ENCODE measurements at places on chromosomes 2 and 18.

- DNase-seq = no peak
- no peaks in the 10 kb centered on the region for H3K27me3 ChIP-seq
- H3K36me3 ChIP-seq = no peaks in the 10 kb centered on the region
- no peaks in the 10 kb centered on the region for H3K4me1 ChIP-seq
These were observed 78.2 kb downstream of the KCTD1 start for GRCh38 chr18:26470011-26470637.

DNA sequence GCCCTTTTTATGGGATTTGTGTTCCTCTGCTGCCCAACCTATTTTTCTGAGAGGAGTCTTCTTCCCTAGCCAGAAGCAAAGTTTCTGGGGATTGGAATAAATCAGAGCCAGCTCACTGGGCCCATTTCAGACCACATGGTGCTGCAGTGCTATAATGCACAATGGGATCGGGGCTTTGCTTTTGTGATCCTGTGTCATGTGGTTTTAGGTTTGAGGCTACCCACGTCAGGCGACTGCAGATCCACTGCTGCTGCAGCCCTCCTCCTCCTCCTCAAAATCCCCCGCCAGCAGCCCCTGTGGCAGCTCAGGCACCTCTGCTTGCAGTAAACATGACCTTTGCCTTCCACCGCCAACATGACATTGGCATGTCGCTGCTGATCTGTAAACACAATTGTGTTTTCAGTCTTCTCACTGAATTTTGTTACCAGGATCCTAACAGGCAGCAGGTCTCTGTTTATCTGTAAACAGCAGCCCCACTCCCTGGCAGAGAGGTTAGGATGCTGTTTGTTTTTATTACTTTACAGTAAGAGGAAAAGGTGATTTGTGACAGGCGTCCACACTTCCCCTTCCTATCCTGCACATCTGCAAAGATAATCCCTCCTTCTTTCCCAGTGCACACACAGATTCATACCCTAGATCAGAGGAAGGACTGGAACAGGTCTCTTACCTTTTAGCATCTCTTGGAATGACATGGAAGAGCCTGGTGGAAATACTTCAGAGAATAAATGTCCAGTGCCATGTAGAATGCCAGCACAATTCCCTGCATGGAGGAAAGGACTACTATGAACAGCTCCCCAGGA is 130.8 kb downstream of the FOXI3 start:
- no peak overlapping the region for H3K4me3 ChIP-seq
- DNase-seq = no peak
- no peaks in the 10 kb centered on the region for H3K27me3 ChIP-seq
- no peaks in the 10 kb centered on the region for H3K4me1 ChIP-seq
- no peak overlapping the region for H3K27ac ChIP-seq

GRCh38 chr18:73235491-73235890 is 367.7 kb upstream of the NETO1 start:
- no peak overlapping the region for H3K4me3 ChIP-seq
- H3K27ac ChIP-seq = no peak overlapping the region
- H3K27me3 ChIP-seq = no peaks in the 10 kb centered on the region
- DNase-seq = peak; percentile 30
- no peaks in the 10 kb centered on the region for H3K36me3 ChIP-seq

DNA sequence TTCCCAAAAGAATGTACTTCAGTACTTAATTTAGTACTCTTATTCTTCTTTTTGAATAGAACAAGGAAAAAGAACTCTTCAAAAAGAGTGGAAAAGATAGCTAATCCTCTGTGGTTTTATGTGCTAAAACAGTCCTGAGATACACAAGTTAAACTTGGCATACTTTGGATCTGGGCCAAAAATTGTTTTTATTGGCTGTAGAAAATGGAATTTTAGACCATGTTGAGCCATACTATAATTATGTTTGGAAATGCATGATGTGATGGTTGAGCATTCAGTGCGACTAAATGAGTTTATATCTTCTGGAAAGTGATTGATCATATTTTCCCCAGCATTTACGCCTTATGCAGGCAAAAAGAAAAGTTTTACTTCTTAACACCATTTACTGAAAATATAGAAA is 18.0 kb upstream of the PDE1A start:
- no peaks in the 10 kb centered on the region for H3K27me3 ChIP-seq
- no peak for DNase-seq

GRCh38 chr2:48414980-48415835 is 114.7 kb upstream of the STON1 start:
- no peak for DNase-seq
- H3K27ac ChIP-seq = peak overlapping the region; percentile 32
- H3K4me3 ChIP-seq = no peak overlapping the region
- H3K36me3 ChIP-seq = no peaks in the 10 kb centered on the region

- H3K27me3 ChIP-seq = no peaks in the 10 kb centered on the region
- no peak overlapping the region for H3K4me3 ChIP-seq
- H3K27ac ChIP-seq = no peak overlapping the region
- DNase-seq = no peak
These were observed 27.7 kb upstream of the IER3IP1 start for GRCh38 chr18:47203626-47204464.

DNA sequence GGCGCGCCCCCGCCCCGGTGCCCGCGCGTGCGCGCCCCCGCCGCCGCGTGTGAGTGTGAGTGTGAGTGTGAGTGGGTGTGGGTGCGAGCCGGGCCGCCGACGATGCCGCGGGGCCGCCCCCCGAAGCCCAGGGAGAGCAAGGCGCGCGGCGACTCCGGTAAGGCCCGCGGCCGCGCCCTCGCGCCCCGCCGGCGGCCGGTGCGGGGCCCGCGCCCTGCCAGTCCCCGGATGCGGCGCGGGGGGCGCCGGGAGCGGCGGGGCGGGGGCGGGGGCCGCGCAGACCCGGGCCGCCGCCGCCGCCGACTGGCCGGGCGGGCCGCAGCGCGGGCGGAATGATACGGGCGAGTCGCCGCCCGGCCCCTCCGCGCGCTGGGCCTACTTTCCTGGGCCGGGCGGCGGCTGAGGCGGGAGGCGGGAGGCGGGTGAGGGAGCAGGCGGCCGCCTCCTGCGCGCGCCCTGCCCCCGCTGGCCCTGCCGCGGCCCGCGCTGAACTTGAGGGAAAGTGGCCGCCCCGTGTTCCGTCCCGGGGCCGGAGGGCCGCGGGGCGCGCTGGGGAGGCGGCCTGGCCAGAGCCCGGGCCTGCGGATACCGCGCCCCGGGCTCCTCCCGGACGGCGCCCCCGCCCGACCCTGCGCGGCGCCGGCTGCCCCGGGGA is at the start of gene ZNF236:
TSS of gene ZNF236 (plus strand) at position 52 of the 655 bp plus-strand sequence. CDS start at position 103, 51 bp downstream.
- peak within 1 kb of the TSS; percentile 83 for H3K27ac ChIP-seq
- H3K36me3 ChIP-seq = no peaks in the 10 kb centered on the region
- no peaks in the 10 kb centered on the region for H3K27me3 ChIP-seq
- peak; percentile 71 for DNase-seq

- H3K36me3 ChIP-seq = no peaks in the 10 kb centered on the region
- H3K27ac ChIP-seq = no peak overlapping the region
- peaks cover 7% of the 10 kb centered on the region for H3K4me1 ChIP-seq
- no peak for DNase-seq
These were observed 156.3 kb upstream of the SLC1A4 start for GRCh38 chr2:64832936-64833335.

DNA sequence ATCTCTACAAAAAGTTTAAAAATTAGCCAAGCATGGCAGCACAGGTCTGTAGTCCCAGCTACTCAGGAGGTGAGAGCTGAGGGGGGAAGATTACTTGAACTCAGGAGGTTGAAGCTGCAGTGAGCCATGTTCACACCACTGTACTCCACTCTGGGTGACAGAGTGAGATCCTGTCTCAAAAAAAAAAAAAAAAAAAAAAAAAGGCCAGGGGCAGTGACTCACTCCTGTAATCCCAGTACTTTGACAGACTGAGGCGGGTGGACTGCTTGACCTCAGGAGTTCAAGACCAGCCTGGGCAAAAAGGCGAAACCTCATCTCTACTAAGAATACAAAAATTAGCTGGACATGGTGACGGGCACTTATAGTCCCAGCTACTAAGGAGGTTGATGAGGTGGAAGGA is 37.0 kb downstream of the PUM2 start:
- DNase-seq = no peak
- H3K27me3 ChIP-seq = no peaks in the 10 kb centered on the region
- H3K4me1 ChIP-seq = no peaks in the 10 kb centered on the region

GRCh38 chr2:96247009-96247408 is 18.8 kb downstream of the TMEM127 start:
- H3K4me1 ChIP-seq = peaks cover 54% of the 10 kb centered on the region
- H3K36me3 ChIP-seq = no peaks in the 10 kb centered on the region
- no peak for DNase-seq

DNA sequence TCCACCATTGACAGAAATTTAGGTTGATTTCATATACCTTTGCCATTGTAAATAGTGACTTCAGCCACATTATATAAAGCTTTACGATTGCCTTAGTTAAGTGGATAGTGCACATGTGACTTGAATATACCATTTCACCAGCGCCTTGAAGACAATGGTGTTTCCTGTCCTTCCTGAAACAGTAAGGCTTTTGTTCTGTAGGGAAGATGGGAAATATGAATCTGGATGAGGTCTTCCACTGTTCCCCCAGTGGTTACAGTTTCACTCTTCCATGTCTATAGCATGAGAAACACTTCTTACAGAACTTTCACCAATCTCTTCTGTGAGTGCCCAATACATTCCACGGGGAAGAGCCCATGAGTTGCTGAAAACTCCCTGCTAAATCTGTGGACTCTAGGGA is 240.5 kb downstream of the TRIB2 start:
- H3K27ac ChIP-seq = no peak overlapping the region
- no peaks in the 10 kb centered on the region for H3K4me1 ChIP-seq
- no peaks in the 10 kb centered on the region for H3K36me3 ChIP-seq
- no peak for DNase-seq
- H3K4me3 ChIP-seq = no peak overlapping the region
- H3K27me3 ChIP-seq = no peaks in the 10 kb centered on the region

DNA sequence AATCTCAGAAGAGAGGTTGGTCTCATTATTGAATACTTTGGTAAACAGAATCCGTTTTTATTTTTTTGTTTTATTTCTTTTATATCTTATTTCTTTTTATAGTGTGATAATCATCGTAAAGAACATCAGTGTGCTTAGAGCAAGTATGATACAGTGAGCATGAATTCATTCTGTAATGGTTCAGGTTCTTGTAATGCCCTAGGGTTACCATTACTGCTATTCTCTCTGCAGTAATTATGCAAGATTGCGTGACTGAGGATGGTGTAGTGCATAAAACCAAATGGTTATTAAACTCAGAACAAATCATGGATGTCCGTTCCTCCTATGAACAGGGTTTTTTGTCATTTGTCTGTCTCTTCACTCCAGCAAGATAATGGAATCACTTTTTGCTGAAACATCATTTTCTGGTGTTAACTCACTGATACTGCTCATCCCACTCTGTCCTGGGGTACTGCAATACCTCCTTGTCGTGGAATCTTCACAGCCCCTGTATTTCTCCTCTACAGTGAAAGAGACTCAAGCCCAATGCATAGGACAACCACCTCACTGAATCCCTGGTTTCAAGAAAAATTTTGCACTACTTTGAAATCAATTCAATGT is 274.8 kb upstream of the ST6GAL2 start:
- H3K4me3 ChIP-seq = no peak overlapping the region
- H3K4me1 ChIP-seq = no peaks in the 10 kb centered on the region
- no peaks in the 10 kb centered on the region for H3K36me3 ChIP-seq
- H3K27ac ChIP-seq = no peak overlapping the region
- DNase-seq = no peak

DNA sequence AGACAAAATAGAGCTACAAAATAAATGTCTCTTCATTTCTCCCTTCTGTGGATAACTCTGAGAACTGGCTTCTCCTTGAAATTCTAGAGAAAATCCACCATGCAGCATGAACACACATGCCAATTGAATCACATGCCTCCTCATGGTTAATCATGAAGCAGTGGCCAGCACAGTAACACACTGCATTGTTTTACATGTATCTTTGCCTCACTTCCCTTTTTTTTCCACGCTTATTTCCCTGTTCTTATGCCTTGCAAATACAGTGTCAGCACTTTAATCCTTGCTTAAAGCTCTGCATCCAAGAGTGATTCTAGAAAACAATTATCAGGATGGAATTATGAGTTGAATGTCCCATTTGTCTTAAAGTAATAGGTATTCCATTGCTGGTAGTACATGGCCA is 50.3 kb upstream of the ZBTB7C start:
- H3K36me3 ChIP-seq = no peaks in the 10 kb centered on the region
- H3K27me3 ChIP-seq = no peaks in the 10 kb centered on the region
- no peak for DNase-seq
- no peak overlapping the region for H3K27ac ChIP-seq
- H3K4me3 ChIP-seq = no peak overlapping the region

- H3K4me3 ChIP-seq = peak overlapping the region; percentile 48
- H3K4me1 ChIP-seq = no peaks in the 10 kb centered on the region
- DNase-seq = peak; percentile 81
These were observed 98.5 kb downstream of the DSEL start for GRCh38 chr18:67417864-67418523.

DNA sequence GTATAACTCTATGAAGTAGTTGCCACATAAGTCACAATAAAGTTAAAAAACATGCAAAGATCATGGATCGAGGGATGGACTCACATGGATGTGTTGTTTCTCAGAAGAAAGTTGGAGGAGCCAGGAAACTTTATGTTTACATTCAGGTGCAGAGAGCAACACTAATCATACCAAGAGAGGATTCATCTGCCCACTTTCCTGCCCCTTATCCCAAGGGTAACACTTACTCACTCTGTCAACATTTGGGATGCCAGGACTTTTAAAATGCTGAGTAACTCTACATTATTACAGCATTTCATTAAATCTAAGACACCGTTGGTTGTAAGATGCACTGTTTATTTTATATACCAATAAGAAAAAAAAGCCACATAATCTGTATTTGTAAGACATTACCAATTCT is 170.4 kb downstream of the KCNE4 start:
- H3K36me3 ChIP-seq = no peaks in the 10 kb centered on the region
- DNase-seq = no peak
- no peaks in the 10 kb centered on the region for H3K4me1 ChIP-seq
- H3K27ac ChIP-seq = no peak overlapping the region
- no peak overlapping the region for H3K4me3 ChIP-seq

GRCh38 chr2:71223767-71224333 is 3.1 kb downstream of the PAIP2B start:
- no peaks in the 10 kb centered on the region for H3K27me3 ChIP-seq
- DNase-seq = peak; percentile 78
- H3K27ac ChIP-seq = no peak overlapping the region

GRCh38 chr18:62388855-62389760 is 64.0 kb downstream of the TNFRSF11A start:
- H3K36me3 ChIP-seq = no peaks in the 10 kb centered on the region
- H3K27me3 ChIP-seq = no peaks in the 10 kb centered on the region
- DNase-seq = no peak
- no peaks in the 10 kb centered on the region for H3K4me1 ChIP-seq
- H3K4me3 ChIP-seq = no peak overlapping the region

DNA sequence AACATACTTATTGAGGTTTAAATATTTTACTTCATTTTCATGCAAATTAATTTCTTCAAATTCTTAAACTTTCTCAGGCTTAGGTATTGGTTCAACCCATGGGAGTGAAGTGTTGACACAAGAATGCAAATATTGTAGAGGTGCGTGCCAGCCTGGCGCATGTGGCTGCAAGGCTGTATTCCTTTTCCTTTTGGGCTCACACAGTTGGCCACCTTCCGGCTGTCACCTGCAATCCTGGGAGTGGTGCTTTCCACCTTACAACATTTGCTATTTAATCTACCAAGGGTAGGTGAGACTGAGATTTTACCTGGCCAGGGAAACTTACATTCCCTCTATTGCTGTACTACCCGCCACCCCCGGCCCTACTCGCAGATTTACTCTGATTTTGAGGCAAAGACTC is 141.1 kb downstream of the DCC start:
- no peak for DNase-seq
- H3K4me3 ChIP-seq = no peak overlapping the region
- H3K27ac ChIP-seq = no peak overlapping the region

Data from MM.1S (cell line).